ENCODE measurements at places on chromosomes 3 and 15.

- no peak for DNase-seq
Observed at GRCh38 chr3:107594870-107595269, 72.1 kb downstream of the BBX start.

- DNase-seq = no peak
Observed at GRCh38 chr15:64717735-64718495, 57.5 kb downstream of the RBPMS2 start.

- DNase-seq = no peak
Observed at GRCh38 chr3:8210882-8211341, 290.7 kb upstream of the LMCD1 start.

GRCh38 chr15:100186366-100186765, 155.4 kb downstream of the ADAMTS17 start:
- no peak for DNase-seq

- DNase-seq = no peak
Observed at GRCh38 chr3:58626841-58627569, 39.6 kb downstream of the FAM3D start.

Measured in activated CD8-positive, alpha-beta T cell treated with anti-CD3 and anti-CD28 coated beads, Interleukin-2, amount 10 ng/mL, durations not matched to agents 7 days and 5 days (primary cell).